ENCODE measurements at places on chromosomes 7 and 10.

- no peak for DNase-seq
Observed at GRCh38 chr7:50307368-50308032, 3.0 kb downstream of the IKZF1 start.

DNA sequence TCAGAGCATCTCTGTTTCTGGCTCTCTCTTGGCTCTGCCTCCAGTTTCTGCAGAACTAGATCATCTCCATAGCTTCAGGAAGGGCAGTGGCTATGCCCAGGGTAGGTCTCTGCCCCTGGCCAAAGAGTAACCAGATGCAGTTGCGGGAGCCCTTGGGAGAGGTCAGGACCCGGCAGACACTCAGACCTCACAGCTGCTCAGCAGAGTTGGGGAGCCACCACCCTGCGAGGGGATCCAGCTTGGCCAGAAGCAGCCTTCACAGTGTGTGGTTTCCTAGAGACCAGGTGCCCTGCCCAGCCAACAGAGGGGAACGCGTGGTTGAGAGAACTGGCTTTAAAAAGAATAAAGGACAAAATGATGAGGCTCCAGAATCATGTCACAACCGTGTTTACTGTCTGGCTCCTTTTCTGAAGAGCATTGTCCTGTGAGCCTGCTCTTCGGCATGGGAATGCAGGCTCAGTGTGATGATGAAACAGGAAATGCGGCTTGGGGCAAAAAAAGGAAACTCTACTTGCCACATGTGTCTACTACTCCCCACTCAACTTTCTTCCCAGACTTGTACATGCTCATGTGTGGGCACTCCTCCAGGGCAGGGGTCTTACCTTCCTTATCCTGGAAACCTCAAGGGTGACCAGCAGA, 243.1 kb downstream of the INHBA start:
- no peak for DNase-seq

GRCh38 chr7:32616625-32617024, 121.3 kb downstream of the AVL9 start:
- no peak for DNase-seq

DNA sequence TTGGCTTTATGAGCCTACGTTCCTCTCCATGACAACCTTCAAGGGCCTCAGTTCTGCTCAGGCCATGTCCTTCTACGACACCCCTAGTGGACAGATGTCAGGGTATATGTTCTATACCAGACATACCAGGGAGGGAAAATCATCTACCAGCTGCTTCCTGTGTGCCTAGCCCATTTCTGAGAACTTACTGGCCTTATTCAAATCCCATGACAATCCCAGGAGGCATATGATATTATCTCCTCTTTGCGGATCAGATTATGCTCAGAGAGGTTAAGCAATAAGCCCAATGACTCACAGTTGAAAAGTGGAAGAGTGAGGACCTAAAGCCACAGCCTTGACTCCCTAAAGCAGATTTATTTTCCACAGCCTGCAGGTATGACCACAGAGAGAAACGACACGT, 139.3 kb downstream of the GLI3 start:
- no peak for DNase-seq

DNA sequence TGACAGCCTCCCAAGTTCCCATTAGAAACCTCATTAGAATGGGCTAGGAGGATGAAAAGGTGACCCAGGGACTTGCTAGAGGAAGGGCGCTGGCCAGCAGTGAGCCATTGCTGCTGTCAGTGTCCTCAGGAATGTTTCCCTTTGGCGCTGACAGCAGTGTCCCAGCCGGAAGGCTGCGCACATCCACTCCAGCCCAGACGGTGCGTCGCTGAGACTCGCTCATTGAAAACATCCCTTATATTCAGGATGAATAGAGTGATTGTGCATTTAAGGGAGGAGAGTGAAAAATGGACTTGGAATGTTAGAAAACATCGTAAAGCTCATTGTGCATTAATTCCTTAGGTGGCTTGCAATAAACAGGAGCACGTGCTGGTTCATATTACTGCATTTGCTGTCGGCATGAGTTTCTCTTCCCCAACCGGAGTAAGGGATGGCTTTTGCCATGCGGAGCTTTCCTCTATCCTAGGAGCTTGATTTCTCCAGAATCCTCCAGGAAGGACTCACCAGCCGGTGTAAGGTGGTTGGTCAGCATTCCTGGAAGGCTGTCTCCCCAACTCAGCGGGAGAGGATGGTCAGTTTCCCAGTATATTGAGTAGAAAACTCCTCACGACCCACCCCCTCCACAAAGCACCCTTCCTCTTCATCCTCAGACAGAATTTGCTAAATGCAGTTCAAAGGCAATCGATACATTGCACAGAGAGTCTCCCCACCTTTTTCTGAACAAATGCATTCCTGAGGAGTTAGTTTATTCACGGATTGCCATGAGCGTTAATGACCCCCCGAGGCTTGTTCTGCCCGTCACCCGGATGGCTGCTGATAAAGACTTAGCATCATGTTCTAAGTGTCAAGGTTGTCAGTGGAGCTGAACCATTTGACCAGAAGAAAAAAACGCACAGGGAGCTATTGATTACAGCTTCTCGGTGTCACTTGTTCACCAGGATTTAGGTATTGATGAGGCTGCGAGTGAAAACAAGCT, 201.8 kb downstream of the EBF3 start:
- no peak for DNase-seq

GRCh38 chr7:137981175-137981574, 20.7 kb downstream of the CREB3L2 start:
- DNase-seq: no peak

DNA sequence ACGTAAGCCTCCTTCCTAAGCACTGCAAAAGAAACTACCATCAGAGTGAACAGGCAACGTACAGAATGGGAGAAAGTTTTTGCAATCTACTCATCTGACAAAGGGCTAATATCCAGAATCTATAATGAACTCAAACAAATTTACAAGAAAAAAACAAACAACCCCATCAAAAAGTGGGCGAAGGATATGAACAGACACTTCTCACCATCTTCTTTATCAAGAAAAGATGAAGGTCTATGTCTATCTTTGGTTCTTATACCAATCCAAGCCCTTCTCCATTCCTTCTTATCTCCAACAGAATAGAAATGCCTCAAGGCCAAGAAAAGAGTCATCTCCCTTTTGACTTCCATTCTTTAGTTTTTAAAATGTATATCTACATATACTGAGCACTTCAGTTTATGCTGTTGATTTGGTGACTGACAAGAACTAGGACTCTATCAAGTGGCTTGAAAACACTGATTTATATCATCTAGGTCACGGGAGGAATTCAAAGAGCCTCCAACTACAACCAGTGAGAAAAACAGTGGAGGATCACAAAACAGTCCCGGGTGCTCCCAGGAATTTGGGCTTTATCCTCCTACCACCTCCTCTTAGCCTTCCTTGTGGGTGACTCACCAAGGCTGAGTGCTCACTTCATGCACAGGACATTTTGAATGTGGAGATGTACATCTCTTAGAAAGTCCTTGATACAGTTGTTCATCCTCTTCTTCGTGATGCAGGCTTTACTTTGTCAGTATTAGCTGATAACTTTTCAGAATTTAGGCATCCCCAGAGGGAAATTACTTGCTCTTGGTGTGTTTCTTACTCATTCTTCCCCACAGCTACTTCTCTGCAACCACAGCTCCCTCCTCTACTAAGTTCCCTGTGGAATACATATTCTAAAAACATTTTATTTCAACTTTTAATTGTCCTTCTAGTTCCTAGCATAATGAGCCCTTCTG, 15.4 kb downstream of the TAS2R41 start:
- no peak for DNase-seq

DNA sequence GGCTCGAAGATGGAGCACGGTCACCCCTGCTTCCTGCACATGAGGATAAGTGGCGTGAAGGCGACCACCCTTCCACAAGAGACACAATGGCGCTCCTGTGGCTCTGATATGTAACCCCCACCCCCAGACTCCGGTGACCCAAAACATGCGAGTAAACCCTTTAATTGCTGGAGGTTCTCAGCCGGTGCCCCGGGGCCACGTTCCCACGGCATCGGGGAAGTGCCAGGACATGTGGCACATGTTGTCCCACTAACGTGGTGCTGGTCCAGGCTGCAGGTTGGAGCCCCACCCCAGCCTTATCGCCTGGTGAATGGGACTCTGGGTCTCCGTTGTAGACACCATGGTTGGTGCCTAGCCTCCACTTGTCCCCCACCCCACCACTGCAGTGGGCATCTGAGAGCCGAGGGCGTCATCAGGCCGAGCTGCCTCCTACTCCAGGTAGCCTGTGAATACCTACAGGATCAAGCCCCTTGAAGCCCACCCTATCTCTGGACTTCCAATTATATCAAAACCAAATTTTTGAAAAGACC, 132.8 kb downstream of the PRKAG2 start:
- DNase-seq: no peak

GRCh38 chr10:23368816-23369640, 24.4 kb upstream of the C10orf67 start:
- no peak for DNase-seq
